ENCODE measurements at places on chromosomes 5 and 9.

DNA sequence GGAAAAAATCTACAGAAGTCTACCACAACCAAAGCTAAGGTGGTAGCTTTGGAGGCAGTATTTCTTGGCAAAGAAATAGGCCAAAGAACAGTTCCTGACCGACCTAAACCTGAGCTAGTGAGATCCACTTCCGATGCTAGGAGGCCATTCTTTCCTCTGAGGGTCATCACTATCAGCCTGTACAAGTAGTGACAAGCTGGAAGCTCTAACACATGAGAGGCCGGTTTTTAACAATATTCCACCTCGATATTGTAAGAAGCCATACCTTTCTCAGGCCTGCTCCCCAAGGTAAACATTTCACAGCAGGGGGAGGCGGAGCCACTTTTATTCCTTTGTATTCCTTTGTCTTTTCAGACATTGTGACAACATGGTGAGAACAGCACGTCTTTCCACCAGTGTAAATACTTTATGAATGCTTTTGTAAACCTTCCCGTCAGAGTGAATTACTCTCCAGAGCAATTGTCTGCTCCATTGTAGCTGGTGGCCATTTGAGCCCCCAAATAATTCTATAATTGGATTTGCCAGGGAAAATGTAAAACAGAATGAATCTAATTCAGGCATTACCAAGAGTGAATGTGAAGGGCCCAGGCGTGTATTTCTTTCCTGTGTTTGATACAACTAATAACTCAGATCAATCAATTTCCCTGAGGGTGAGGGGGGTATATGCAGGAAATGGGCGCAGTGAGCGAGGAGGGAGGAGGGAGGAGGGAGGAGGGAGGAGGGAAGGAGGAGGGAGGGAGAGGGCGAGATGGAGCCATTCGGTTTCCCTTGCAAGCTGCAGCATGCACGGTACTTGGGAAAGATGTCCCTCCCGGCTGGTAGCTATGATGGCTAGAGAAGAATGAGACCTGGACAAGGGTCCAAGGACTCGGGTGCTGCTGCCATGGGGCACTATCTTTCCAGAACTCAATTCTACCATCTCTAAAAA lies 166.6 kb downstream of the CDK5RAP2 start:
- no peak for DNase-seq

DNA sequence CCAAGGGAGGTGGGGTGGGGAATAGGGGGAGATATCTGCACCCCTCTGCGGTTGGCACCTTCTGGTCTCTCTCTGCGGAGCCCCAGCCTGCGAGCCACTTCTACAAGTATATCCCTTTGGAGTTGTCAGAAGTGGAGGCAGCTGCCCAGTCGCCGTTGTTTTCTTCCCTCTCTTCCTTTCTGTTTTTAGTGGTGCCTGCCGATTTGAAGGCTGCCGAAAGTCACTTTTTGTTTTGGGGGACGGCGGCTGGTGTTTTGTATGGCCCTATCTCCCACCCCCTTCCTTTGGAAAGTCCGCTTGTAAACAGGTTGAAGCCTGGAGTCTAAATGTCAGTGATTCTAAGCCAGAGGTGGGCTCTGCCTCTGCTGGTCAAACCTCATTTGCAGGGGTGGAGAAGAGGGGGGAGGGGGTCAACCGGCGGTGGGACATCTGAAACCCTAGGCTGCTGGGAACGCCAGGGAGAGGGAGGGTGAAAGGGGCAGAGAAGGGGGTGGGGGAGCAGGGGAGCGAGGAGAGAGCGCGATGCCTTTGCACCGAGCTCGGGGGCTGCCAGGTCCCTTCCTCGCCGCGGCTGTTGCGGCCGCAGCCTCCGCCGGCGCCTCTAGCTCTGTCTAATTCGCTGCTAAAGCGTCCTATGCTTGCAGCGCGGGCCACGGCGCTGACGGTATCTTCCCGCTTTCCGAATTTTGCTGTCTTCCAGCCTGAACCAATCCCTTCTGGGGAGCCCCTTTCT lies at the start of gene FGF10:
Gene FGF10, minus strand, starts transcription at position 331 of the 733 bp plus-strand sequence. CDS start 738 bp downstream, outside the sequence.
- no peak for DNase-seq

DNA sequence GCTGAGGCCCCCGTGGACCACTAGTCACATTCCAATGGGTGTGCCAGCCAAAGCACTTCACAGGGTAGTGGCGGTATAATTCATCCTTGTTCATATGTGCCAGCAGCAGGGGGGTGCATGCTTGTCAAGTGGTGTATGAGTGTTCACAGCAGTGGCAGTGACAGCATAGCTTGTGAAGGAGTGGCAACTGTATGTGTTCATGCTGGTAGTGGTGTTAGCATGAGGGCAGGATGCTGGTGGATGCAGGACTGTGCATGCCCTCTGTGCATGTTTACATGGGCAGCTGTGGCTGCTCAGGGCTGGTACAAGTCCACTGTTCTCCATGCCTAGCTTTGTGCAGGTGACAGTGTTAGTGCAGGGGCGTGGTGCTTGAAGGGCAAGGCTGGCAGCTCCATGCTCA lies 253.4 kb upstream of the DMAC1 start:
- no peak for DNase-seq

DNA sequence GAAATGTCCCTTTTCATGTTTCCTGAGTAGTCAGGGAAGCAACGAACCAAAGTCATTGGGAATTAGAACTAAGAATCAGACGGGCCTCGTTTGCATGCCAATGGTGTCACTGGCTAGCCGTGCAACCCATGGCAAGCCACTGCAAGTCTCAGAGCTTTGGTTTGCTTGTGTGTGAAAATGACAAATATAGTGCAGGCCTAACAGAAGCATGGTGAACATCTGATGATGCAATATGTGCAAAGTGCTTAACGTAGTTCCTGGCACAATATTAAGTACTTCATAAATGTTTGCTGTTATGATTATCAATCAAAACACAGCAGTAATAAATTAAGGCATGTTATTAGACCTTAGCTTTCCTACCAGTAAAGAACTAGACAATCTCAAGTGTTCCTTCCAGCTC lies 118.0 kb upstream of the TRIM32 start:
- DNase-seq = no peak

GRCh38 chr5:17219006-17219422 lies 1.6 kb downstream of the BASP1 start:
- no peak for DNase-seq

DNA sequence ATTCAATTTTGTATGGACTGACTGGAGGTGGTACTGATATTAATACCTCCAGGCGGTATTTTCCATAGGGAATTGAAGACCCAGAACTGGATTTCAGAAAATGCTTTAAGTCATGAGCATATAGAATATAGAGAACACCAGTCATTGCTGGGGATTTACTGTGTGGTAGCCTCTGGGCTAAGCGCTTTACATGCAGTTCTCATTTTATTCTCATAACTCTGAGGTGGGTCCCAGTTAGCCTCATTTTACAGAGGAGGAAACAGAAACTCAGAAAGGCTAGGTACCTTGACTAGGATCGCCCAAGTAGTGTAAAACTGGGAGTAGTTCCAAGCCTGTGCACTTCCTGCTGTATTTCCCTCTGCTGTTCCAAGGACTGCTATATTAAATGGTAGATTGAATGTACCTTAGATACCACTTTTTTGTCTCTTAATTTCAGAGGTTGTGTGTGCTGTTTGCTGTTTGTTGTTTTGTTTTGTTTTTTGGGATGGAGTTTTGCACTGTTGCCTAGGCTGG lies 13.8 kb downstream of the SLC44A1 start:
- no peak for DNase-seq

- peak; percentile 59 for DNase-seq
Measured at GRCh38 chr5:5141625-5142525, 1.7 kb downstream of the ADAMTS16 start.

DNA sequence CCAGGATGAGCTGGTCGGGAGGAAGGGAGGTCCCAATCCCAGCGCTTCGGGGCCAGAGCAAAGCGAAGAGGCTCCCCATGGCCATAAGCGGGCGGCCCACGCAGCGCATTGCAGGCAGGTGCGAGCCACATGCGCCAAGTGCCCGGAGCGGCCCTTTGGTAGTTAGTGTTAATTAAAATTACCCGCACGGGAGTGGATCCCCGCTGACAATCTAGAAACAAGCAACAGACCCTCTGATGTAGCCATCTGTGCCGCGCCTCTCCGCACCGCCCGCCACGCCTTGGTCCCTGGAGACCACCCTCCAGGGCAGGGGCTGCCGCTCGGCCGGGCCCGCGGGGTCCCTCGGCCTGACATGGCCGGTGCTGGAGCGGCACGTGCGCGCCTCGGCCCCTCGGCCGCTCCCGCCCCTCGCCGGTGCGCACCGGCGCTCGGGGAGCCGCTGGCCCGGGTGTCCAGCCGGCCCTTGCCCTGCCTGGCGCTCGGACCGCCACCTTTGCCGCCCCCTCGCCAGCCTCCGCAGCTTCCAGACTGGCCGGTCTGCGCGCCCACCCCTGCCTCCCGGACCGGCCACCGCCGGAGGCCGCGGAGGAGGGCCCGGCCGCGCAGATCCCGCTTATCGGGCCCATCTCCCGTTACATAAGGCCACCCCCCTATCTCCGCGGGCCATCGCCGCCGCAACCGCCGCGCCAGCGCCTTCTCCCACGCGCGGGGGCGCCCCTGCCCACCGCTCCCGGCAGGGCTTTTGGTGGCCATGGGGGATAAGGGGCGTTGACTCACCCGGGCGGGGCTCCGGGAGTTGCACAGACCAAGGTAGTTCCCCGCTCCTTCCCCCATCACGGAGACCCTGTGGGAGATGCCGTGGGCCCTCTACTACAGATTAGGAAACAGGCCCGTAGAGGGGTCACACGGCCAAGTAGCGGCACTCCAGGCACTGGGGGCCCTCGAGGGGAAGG lies 1.9 kb upstream of the IL13 start:
- peak; percentile 10 for DNase-seq

GRCh38 chr9:95736370-95736769 lies 139.1 kb upstream of the ERCC6L2 start:
- DNase-seq = no peak

- DNase-seq = no peak
Measured at GRCh38 chr9:16057541-16057940, 504.7 kb downstream of the CCDC171 start.

GRCh38 chr9:91419222-91420191 lies 4.1 kb downstream of the NFIL3 start:
- peak; percentile 95 for DNase-seq

- no peak for DNase-seq
Measured at GRCh38 chr9:136838314-136839228, 3.7 kb upstream of the AJM1 start.

DNA sequence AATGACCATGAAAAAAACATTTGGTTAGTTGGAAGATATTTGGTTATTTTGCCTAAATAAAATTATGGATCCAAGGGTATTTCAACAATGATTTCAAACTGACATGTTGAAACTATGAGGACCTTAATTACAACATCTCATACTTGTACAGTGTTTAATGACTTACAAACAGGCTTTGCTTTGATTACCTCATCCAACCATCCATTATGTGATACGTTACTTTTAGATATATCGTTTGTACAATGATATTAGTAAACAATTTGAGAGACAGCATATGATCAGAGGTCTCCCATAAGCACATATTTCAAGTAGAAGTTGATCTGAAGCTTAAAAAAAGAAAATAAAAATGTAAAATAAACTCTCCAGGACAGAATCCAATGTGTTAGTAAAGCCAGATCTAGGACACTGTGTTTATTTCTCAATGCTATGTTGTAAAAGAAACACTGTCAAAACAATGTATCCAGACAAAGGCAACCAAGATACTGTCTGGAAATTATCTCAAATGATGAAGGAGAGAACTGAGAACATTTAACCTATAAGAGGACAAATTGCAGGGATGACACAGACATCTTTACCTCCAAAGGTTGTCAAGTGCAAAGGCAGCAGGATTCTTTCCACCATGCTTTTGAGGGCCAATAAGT lies 116.0 kb upstream of the TARS1 start:
- peak; percentile 29 for DNase-seq

- no peak for DNase-seq
Measured at GRCh38 chr9:77947651-77948050, 84.0 kb downstream of the GNAQ start.

DNA sequence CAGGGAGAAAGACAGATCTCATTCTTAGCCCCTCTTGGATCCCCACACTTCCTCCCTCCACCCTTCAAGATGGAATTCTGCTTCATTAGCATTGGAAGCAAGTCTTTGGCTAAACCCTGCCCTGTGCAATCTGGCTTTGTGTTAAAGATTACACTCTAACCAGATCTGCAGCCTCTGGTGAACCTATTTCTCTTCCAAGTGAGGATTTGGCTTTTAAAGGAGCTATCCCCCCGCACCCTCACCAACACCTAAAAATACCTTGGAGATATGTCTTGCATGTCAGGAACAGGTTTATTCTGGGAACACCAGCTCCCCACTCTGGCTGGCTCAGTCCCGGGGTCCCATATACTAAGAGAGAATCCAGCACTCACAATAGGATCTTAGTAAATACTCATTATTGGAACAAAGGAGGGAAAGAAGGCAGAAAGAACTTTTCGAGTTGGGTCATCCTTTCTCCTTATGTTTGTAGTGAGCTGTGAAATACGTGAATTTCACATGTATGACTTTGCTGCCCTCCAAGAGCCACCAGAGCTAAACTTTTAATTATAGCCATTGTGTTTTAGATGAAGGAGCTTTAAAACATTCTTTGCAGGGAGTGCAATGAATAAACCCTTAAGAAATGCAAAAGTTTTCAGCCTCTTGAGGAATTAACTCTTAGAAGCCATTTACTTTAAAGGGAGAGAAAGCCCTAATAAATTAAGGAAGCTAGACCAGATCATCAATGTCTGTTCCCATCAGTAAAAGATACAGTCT lies 53.7 kb upstream of the HRH2 start:
- DNase-seq = no peak

GRCh38 chr9:92463984-92464383 lies 18.3 kb downstream of the ASPN start:
- DNase-seq = peak; percentile 94

DNA sequence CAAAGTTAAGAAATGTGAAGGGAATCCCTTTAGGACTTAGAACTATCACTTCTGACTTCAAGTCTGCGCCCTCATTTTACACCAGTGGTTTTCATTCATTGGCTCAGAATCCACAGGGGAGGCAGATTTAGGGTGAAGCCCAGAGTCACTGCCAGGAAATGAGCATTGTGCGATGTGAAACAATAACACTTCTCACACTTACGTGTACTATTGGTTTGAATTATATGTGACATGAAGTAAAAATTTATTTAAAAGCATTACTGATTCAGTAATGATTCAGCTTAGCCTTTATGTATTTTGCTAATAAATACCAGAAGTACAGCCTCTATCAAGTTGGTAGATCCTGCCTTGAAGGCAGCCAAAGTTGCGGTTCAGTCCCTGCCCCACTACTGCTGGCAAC lies 98.6 kb downstream of the PAM start:
- DNase-seq = peak; percentile 31

DNA sequence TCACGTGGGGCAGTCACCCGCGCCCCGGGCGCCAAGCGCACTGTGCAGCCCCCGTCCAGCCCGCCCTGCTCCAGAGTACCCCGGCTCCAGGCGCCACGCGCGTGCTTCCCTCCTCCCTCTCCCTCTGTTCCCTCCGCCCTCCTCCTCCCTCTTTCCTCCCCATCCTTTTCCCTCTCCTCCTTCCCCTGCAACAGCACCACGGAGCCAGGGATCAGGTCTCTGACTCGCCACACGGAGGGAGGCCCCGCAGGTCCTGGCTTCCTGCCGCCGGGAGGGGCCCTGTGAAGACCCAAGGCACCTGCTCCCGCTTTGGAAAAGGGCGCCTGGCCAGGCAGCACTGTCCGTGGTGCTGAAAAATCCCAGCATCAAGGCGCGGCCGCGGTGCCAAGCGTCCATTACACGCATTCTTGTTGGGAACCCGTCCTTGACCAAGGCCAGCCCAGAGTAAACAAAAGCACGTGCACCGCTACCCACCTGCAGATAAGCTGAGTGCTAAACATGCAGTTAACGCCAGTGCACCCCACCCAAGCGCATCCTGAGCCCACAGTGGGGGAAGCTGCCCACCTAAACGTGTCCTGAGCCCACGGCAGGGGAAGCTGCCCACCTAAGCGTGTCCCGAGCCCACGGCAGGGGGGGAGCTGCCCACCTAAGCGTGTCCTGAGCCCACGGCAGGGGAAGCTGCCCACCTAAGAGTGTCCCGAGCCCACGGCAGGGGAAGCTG lies 21.7 kb downstream of the SLC6A18 start:
- DNase-seq = peak; percentile 3
